Prostate gland (tissue), 2 donors: ENCODE measurements at places on chromosomes 4 and X.

- DNase-seq = no peak
Observed at GRCh38 chrX:66163849-66164411, at the start of gene HEPH. Gene HEPH, plus strand, starts transcription at chrX:66164247. Its CDS starts 6,324 bp downstream, at chrX:66170571.

DNA sequence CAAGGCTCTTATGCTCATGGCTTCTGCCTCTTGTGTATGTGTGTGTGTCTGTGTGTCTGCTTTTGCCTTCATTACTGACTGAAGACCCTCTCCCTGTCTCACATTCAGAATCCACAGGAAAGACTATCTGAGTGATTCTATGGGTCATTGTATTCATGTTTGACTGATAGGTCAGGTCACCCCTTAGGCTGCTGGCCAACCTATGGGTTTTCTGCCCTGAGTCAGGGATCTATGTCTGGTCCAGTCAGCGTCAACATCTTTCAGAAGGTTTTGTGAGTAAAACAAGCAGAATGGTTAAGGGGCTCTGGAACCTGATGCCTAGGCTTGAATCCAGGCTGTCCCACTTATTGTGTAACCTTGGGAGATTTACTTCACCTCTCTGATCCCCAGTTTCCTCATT, 30.5 kb downstream of the NHSL2 start:
- DNase-seq = no peak

DNA sequence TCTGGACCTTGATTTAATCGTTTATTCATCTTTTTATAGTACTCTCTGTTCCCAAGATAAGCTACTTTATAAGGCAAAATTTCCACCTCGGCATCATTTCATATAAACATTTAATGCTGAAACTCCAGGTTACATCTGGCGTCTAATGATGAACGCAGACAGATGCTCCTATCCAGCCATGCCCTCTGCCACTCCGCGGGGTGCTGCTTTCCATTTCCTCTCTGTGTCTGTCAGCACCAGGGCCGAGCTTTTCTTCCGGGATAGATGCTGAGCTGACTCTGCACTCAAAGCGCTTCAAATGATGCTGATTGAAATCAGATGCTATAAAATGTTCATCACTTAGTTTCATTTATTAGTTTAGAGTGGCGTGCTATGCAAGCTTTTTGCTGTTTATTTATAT, 80.5 kb upstream of the HELT start:
- peak; percentile 49 for DNase-seq

DNA sequence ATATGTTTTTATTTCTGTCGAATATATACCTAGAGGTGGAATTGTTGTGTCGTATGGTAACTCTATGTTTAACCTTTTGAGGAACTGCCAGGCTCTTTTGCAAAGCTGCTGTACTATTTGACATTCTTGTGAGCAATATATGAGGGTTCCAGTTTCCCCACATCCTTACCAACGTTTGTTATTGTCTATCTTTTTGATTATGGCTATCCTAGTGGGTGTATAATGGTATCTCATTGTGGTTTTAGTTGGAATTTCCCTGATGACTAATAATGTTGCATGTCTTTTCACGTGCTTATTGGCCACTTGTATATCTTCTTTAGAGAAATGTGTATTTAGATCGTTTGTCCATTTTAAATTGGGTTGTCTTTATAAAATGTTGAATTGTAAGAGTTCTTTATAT, 24.5 kb downstream of the REPS2 start:
- DNase-seq = no peak

DNA sequence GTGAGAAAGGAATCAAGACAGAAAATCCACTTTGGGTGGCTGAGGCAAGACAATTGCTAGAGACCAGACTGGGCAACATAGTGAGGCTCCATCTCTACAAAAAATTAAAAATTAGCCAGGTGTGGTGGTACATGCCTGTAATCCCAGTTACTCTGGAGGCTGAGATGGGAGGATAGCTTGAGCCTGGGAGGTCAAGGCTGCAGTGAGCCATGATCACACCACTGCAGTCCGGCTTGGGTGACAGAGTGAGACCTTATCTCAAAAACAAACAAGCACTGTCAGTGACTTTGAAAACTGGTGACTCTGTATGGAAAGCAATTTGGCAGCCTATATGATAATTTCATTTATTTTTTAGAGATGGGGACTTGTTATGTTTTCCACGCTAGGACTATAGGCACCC, 2.3 kb upstream of the ELOVL6 start:
- DNase-seq = no peak

GRCh38 chr4:78310007-78310739, 241.4 kb upstream of the ANXA3 start:
- DNase-seq = no peak
